ENCODE measurements at places on chromosomes 7 and 10.

- DNase-seq, result no peak
Measured at GRCh38 chr10:122078965-122079795, 90.2 kb downstream of the TACC2 start.

GRCh38 chr7:98555403-98555802, 61.7 kb upstream of the NPTX2 start:
- no peak for DNase-seq

GRCh38 chr7:23235813-23236221, 10.8 kb upstream of the GPNMB start:
- DNase-seq, result no peak

DNA sequence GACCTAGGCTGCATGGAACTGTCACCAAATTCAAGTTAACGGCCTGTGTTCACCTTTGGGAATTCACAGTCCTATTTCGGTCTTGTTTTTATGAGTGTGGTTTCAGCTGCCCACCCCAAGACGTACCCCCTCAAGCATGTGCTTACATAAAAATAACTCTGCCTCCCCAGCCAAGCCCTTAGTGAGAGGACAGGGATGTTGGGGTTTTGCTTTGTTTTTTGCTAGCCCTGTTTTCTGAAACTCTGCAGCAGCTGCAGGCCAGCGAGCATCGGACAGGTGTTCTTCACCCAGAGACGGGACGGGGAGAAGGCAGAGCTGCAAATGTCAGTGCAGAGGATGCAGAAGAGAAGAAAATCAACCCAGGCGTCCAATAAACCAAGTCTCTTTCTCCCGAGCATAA, 13.5 kb downstream of the CHST15 start:
- DNase-seq, result no peak

DNA sequence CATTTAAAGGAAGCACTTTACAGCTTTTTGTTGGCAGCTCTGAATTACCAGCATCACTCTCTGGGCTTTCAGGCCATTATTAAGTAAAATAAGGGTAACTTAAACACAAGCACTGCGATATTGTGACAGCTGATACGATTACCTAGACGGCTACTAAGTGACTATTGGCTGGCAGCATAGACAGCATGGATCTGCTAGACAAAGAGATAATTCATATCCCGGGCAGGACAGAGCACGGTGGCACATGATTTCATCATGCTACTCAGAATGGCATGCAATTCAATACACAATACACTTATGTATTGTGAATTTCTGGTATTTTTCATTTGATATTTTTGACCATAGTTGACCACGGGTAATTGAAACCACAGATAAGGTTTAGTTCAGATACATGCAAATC, 522.0 kb upstream of the LRRN3 start:
- no peak for DNase-seq

GRCh38 chr7:122423591-122423990, 119.0 kb upstream of the FEZF1 start:
- no peak for DNase-seq

DNA sequence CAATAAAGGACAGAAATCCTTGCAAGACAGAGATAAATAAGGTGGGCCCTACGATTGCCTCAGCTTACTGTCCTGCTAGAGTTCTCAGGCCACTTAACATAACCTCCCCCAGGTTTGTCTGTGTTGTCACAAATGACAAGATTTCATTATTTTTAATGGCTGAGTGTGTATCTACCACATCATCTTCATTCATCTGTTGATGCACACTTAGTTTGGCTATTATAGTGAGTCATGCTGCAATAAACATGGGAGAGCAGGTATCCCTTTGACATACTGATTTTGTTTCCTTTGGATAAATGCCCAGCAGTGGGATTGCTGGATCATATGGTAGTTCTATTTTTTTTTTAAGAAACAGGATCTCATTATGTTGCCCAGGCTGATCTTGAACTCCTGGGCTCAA, 60.6 kb downstream of the PRTFDC1 start:
- DNase-seq, result no peak

DNA sequence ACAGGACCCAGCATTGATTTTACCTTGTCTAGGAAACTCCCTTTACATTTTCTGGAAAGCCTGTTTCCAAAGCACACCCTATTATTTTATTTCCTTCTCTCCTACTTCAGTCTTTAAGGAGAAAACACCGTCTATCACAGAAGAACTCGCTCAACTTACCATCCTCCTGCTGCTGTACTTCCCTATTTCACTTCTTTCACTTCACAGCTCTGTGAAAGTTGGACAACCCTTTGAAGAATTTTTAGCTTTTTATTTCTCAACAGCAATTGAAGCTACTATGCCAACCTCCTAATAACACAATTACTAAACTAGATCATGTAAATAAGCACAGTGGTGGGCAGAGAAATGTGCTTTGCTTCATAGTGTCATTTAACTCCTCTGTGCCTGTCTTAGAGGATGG, 166.5 kb downstream of the TFEC start:
- no peak for DNase-seq

DNA sequence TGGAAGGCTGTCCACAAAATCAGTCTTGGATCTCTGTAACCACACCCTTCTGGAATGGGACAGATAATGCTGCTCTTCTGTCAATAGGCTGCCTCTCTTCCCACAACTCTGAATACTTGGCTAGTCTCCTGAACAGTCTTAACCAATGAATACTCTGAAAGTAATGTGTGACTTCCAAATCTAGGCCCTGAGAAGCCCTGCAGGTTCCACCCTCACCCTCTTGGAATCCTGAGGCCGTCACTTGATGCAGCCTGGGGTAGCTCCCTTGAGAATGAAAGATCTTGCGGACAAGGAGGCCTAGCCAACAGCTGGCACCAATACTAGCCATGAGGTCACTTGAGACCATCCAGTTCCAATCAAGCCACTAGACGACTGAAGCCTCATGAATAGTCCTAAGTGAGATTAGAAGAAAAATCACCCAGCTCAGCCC, 109.2 kb downstream of the ARHGAP12 start:
- DNase-seq, result no peak

GRCh38 chr10:93850031-93851015, 43.5 kb upstream of the SLC35G1 start:
- DNase-seq, result no peak

- DNase-seq, result no peak
Measured at GRCh38 chr7:47953822-47954221, 5.6 kb upstream of the PKD1L1 start.

DNA sequence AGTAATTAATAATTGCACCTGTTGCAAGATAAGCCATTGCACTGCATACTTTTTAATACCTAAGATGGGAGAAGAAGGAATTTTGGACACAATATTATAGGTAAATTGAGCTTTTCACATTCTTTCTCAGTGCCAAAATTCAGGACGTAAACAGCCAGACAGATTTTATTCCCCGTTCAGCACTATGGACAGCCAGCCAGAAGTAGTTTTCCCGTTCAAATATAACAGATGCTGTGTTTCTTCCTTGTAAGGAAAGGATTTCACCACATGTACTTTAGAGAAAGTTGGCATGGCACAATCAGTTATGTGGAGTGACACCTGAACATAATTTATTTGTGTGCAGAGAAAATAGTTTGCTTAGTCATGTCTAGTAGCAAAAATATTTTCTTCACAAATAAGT, 34.8 kb downstream of the SEMA3E start:
- DNase-seq, result no peak

- DNase-seq, result no peak
Measured at GRCh38 chr7:150983893-150984368, 5.8 kb upstream of the KCNH2 start.

DNA sequence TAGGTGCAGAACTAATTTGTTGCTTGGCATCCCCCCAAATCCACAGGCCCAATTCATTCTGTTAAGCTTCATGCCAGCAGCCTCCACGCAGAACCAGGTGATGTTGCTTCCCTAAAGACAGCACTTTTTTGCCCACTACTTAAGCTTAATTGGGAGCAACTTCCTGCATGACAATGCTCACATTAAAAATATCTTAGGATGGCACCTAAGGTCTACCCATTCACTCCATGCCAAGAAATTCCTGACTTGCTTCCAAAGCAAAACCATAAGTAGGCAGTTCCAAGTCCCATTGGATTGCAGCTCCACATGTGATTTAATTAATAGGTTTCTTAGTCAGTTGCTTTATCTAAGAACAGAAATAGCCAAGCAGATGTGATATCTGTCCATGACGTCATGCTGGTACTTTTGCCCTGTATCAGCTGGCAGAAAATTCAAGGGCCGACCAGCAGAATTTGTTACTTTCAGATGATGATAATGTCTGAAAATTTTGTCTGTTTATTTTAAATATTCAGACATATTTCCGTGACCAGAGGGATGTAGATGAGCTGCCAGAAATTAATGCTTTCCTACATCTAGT, 325.5 kb downstream of the LHFPL3 start:
- DNase-seq, result no peak

DNA sequence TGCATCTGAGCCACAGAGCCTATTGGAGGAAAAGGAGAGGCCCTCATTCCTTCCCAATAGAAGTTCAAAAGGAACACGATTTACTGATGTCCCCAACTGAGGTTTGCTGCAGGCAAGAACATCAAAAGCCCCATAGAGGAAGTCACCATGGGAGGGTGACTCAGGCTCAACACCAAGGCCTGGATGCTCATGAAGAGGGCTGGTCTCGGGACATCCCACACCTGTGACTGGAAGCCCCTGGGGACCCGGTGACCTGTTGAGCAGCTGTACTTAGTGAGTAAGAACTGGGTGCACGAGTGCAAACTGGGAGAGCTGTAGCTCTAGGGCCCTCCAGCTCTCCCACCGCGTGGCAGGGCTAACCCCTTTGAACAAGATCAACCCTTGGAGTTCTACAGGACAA, 38.0 kb downstream of the CYTH3 start:
- no peak for DNase-seq

DNA sequence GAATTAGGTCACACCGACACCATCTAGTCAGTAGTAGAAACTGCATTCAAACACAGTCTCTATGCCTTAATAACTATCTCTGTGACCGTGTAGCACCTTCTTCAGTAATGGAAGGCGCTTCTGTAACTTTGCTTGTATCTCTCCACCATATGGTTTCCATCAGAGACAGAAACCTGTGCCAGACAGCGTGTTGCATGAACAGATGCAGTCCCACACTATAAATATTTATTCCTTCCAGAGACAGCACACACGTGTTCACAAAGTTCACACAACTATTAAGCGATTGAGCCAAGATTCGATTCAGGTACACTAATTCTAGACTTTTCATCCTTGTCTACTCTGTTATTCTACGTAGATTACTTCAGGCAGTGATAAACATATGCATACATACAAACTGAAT, 873.9 kb upstream of the MBL2 start:
- no peak for DNase-seq

GRCh38 chr10:13338390-13339110, 9.5 kb downstream of the SEPHS1 start:
- DNase-seq, result no peak

GRCh38 chr7:129468087-129468486, 33.9 kb downstream of the STRIP2 start:
- DNase-seq, result no peak

GRCh38 chr10:67088036-67088435, 162.2 kb downstream of the LRRTM3 start:
- DNase-seq, result no peak

DNA sequence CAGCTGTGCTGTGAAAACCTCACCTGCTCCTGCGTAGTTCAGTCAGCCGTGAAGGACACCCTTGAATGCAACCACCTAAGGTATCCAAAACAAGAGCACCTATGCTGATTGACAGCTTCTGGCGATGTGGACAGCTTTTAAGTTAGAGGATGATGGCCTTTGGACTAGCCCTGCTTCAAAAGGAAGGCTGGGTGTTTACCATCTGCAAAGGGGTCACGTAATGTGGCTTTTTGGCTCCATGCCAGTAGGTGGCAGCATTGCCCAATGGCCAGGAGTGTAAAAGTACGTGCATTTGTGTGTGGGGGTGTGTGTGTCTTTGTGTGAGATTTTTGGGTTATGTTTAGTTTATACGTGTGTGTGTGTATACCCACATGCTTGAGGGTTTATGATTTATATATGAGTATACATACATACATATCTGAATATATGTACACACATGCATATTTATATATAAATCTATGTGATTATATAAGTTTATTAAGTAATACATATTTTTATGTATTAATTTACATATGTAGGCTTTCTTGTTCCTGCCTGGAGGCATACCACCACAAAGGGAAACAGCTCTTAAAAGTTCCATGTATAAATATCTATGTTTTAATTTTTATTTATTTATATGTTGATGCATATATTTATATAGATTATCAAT, 236.3 kb upstream of the ANKRD30A start:
- no peak for DNase-seq

DNA sequence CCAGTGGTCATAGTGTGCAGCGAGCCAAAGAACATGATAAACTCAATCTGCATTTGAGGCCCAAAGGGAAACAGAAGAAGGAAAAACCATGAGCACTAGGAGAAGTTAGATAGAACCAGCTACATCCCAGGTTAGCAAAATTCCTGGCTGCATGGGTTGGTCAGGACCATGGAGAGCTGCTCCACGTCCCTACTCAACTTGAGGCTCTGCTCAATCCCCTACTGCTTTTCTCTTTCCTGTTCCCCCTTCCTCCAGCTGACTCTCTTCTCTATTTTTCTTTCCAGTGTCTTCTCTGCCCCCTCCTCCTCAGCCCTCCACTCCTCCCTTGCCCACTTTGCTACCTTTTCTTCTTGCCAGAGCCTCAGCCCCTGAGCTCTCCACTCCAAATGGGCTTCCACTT, 21.9 kb upstream of the VSIR start:
- DNase-seq, result no peak

GRCh38 chr10:131000743-131001142, 310.8 kb downstream of the TCERG1L start:
- DNase-seq, result no peak

DNA sequence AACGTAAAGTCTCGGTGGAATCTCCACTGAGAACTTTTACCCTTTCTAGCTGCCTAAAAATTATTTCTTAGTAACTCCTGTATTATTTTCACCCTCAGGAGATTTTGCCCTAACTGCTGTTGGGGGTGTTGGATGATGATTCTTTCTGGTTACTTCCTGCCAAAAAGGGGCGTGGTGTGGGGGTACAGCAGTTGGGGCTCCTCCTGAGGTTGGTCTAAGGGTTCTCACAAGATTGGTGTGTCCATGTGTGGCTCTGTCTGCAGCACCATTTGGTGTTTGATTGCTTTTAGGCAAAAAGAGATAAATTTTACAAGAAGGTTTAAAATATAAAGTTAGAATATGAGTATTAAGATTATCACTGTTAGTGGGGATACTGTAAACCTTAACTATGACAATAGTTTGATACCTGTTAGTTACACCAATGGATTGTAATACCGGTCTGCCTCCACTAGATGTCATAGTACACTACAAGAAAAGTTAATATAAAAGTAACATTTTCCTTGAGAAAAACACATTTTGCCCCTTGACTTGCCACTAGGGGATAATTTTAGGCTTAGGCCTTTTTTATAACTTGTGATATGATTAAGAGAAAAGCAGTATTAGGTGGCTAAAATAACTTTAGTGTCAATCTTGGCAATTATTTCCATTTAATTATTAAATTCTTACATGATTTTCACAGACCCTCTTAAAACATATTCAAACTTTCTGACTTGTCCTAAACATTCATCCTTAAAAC, 928.7 kb downstream of the IPMK start:
- peak; percentile 16 for DNase-seq

DNA sequence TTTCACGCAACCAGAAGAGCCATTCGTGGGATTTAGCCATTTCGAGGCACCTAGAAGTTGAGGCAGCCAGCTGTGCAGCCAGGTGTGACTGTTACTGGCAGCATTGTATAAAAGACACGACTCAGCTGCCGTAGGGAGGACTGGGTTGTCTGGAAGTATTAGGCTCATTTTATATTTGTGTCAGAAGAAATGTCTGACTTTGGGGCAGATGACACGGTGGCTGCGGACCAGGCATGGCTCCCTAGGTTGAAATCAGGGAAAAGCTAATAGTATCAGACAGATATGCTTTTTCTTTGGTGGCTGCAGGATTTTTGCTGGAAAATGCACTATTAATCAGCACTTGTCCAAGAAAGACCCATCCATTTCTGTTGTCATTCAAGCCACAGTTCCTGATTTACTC, 4.2 kb upstream of the DPYSL4 start:
- DNase-seq, result no peak

Data from NCI-H1048 (cell line).